KG1 (cell line): ENCODE measurements at places on chromosomes 3 and 15.

DNA sequence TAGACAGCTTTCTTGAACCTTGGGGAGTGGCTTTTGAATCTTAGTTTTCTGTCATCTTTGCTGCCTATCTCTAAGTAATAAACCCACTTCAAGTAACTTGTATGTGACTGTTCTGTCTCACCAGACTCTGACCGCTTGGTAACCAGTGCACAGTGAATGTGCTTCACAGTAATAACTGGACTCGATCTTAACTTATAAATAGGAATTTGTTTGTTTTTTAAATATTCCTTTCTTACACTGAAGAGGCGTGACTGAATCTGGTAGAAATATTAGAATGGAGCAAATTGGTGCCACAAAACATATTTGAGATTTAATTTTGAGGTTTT lies 318.0 kb downstream of the GBE1 start:
- DNase-seq: no peak

GRCh38 chr3:24420224-24420623 lies 74.4 kb downstream of the THRB start:
- DNase-seq: no peak

- no peak for DNase-seq
These were observed 187.5 kb upstream of the CTNNB1 start for GRCh38 chr3:41011854-41012253.

DNA sequence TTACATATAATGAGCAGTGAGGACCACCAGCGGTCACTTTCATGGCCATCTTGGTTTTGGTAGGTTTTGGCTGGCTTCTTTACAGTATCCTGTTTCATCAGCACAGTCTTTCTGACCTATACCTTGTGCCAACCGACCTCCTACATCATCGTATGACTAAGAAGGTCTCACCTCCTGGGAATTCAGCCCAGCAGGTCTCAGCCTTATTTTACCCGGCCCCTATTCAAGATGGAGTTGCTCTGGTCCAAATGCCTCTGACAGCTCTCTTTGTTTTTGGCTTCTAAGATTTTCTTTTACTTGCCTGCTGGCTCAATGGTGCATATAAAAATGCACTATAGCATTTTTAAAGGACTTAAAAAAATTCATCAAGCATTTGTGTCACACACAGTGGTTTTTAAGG lies 3.2 kb upstream of the MME start:
- DNase-seq: no peak

- DNase-seq: no peak
These were observed 351.0 kb downstream of the MCTP2 start for GRCh38 chr15:94582368-94582767.

DNA sequence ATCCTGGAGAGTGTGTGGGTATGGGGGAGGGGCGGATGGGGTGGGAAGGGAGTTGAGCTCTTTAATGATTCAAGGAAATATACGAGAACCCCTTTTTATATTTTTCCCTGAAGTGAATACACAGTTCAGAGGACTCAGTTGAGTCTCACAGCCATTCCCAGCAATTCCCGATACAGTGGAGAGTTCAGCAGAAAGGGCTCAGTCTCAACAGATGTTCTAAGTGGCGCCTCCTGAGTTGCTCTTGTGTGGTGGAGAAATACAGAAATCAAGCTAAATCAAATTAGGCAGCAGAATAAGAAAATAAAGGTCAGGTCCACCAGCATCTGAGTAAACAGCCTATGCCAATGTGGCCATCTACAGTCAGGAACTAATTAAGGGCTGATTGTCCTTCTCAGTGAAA lies 372.1 kb downstream of the NR2F2 start:
- no peak for DNase-seq

DNA sequence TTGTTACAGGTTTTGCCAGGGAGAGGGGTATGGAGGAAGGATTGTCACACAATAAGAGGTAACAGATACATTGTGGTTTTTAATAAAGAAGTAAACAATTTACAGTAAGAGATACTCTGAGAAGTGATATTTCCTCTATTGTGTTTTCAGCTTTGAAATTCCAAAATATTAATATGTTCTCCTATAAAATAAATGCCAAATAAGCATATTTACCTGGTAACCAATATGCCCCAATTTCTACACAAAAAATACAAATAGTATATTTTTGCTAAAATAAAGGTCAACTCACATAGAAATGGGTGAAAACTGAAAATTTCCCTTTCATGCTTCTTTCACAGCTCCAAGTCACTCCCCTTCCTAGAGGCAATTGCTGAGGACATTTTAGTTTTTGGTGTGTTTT lies 437.4 kb upstream of the UBE2E2 start:
- DNase-seq: no peak

DNA sequence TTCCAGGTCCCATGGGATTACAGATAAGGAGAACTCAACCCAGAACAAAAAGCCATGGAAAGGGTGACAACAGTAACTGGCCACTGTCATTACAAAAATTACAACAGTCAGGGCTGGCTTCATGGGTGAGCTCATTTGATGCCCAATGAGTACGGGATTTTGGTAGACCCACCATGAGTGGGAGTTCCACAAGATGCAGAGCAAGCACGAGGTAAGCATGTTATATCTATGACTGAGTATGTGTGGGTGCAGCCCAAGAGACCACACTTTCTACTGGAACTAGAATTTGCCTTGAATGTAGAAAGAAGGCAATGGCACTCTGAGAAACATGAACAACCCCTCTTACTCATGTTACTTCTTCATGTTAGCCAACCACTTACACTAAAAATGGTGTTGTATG lies 83.3 kb downstream of the IGF2BP2 start:
- DNase-seq: no peak

GRCh38 chr3:70856414-70857162 lies 544.1 kb upstream of the MDFIC2 start:
- DNase-seq: no peak

- DNase-seq: no peak
These were observed 71.5 kb upstream of the BFSP2 start for GRCh38 chr3:133328373-133328772.

GRCh38 chr3:125151442-125151817 lies 61.1 kb downstream of the SLC12A8 start:
- no peak for DNase-seq

GRCh38 chr3:132753946-132754345 lies 31.7 kb upstream of the NPHP3 start:
- no peak for DNase-seq

DNA sequence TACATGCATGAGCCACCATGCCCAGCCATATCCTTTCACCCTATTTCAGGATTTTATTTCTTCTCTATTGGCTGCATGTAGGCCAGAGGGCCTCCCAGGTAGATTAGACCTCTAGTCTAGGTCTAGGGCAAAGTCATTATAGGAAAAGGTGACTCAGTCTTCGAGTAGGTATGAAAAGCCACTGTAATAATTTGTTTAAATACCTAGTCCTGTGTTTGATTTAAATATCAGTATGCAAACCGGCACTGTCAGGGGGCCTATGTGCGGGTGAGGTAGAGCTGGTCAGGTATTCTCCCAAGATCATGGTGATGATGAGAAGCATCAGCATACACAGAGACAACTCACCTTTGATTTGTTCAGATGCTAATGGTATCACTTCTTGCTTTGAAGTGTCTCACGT lies 101.4 kb upstream of the UMPS start:
- DNase-seq: no peak

DNA sequence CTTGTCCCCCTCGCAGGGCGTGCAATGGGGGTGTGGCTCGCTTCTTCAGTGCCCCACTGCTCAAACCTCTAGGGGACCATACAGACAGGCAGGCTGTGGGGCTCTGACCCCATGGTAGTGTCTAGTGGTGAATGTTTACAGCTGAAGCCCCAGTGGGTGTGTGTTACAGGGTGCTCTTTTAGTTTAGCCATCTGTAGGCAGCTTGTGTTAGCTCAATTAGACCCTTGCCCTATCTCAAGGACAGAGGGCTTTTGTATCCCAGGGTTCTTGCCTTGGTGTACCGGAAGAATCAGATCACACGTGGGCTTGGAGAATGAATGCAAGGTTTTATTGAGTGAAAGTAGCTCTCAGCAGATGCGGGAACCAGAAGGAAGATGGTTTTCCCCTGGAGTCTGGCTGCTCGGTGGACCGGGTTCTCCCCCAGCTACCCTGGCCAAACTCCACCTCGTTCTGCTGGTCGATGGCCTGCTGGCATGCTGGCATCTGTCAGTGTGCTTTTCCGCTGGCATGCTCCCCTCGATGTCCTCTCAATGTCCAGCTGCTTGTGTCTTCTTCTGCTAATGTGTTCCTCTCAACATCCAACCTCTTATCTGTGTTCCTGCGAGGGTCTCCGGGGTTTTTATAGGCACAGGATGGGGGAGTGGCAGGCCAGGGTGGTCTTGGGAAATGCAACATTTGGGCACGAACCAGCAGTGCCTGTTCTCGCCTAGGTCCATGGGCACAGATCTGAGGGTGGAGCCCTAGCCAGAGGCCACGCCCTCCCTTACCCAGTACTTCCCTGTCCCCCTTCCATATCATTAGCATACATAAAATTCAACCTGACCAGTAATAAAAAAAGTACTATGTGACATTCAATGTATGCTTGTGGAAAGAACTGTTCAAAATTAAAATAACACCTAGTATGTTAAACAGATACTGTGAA lies 6.6 kb downstream of the SPCS1 start:
- DNase-seq: no peak
